ENCODE measurements at places on chromosomes 1 and 21.

GRCh38 chr1:23436520-23437354, 12.2 kb upstream of the TCEA3 start:
- no peak for DNase-seq

- no peak for DNase-seq
Observed at GRCh38 chr1:24886241-24886640, 43.8 kb downstream of the RUNX3 start.

DNA sequence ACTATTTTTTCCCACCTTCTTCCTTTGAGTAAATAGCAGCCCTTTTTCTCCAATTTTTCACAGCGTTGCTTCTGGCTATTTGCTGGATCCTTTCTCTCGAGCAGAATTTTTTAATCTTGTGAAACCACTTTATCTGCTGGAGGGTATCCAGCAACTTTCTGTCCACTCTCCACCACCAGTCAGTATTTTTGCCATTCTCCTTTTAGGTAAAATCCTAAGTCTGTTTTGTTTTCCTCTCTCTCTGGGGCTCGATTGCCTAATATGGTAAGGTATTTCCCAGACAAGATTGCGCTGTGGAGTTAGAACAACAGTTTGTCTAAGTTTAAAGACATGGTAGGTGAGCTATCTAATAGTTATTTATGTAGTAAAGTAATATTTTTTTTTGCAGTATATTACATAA, 156.9 kb downstream of the PPP1R12B start:
- DNase-seq, result no peak

- DNase-seq, result no peak
Observed at GRCh38 chr21:33674226-33674625, 31.9 kb downstream of the ITSN1 start.

- no peak for DNase-seq
Observed at GRCh38 chr1:6860401-6860800, 75.1 kb downstream of the CAMTA1 start.
